ENCODE measurements at places on chromosomes 16 and 17.

DNA sequence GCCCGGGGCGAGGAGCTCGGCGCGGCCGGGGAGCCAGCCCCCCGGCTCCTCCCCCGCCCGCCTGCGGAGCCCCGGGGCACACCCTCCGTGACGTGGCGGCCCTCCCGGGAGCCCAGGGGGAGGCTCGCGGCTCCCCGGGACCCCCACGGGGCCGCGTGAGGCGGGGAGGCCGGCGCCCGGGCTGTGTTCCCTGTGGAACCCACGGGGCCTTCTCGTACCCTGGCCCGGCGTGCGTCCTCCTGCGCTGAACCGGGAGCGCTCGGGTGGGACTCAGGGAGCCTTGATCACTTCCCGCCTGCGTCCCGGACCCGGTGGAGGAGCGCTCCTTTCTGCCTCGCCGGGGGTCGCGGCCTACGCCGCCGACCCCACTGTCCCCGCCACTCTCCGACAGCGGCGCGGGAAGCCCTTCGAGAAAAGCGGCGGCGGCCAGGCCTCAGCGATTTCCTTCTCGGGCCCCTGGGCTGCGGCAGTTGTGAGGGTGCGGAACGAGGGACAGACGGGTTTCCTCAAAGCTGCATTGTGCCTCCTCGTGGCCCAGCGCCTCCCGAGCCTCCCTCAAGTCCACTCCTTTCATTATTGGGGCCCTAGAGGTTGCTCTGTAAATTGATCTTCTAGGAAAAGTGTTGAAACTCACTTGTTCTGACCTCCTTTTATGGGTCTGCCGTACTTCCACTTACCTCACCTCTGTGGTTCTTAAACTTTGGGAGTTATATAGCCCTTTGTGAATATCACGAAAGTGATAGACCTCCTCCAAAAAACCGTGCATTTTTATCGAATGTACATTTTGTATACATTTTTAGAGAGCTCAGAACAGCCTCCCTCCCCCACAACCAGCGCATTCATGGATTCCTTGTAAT is 597 bp downstream of the LIG3 start:
- peak; percentile 65 for DNase-seq

GRCh38 chr17:42122371-42123303 is at the start of gene HSPB9:
Gene HSPB9, plus strand, starts transcription at chr17:42122804. Its CDS starts 47 bp downstream, at chr17:42122851.
- no peak for DNase-seq

DNA sequence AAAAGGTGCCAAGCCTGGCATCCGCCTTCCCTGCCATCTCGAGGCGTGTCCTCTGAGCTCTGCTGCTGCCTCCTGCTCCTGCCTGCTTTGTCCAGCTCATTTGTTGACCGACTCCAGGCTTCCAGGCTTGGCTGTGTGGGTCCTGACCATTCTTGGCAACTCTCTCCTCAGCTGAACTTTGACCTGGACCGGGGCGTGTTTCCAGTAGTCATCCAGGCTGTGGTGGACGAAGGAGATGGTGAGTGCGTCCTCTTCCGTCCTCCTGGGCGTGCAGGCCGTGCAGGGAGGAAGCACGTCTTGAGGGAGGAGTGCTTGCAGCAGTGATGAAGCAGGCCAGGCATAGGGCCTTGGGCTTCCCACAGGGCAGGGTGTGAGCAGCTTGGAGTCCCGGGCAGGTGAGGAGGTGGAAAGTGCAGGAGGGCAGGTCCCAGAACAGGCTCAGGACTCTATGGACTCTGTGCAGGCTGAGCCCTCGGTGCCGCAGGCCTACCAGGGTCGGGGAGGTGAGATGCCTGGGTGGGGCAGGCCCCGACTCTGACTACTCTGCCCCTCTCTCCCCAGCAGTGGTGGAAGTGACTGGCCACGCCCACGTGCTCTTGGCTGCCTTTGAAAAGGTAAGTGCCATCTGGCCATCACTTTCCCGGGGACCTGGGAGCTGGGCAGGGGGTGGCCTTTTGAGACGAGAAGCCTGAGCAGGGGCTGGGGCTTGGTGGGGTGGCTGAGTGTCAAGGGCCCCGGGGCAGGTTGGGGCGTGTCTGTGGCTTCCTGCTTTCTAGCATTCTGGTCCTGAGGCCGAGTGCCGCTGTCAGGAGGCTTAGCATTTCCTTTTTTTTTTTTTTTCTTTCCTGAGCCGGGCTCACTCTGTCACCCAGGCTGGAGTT is 28.6 kb upstream of the NUDT16L1 start:
- peak; percentile 47 for DNase-seq

DNA sequence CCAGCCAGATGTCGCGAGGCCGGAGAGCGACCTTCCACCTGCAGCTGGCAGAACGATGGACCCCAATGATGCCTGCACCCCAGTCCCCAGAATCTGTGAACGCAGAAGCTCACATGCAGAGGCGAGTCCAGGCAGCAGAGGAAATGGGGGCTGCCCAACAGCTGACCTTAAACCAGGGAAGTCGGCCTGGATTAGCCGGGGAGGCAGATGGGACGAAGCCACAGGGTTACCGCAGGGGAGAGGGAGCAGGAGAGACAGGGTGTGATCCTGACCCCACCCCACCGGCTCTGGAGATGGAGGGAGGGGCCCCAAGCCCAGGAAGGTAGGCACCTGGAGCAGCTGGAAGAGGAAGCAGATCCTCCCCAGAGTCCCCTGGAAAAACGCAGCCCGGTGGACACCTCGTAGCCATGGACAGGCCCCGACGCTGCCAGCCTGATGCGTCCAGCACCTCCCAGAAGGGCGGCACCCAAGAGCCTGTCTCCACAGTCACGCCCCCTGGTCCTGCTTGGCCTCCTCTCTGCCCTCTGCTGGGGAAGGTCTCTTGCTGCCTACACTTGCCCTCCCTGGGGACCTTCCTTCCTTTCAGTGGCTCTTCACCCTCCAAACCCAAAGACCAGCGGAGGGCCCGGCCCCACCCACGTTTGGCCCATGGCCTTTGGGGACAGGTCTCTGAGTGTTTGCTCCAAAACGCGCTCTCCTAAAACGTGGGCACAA is 37.3 kb downstream of the PIEZO1 start:
- DNase-seq, result no peak

GRCh38 chr17:17824783-17825614 is 11.8 kb downstream of the SREBF1 start:
- no peak for DNase-seq

- DNase-seq, result no peak
These were observed 16.0 kb downstream of the MPRIP start for GRCh38 chr17:17058304-17058703.

DNA sequence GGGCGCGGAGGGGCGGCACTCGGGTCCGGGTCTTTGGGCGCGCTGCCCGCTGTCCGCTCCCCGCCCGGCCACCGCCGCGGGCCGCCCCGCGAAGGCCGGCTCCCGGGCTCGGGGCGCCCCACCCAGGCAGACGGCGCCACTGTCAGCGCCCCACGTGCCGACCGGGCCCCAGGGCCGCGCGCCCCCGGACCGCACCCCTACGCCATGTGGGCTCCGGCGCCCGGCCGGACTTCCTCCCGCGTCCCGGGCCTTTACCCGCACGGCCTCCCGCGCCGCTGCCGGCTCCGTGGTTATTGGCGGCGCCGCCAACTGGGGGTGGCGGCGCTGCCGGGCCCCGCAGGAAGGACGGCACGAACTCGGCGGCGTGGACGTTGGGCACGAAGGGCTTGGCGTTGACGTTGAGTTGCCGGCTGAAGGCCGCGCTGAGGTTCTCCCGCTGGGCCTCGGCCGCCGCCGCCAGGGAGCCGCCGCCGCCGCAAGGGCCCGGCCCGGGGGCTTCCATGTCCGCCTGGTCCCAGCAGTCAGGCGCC is 577 bp downstream of the GSPT1 start:
- peak; percentile 31 for DNase-seq

GRCh38 chr16:68993456-68993855 is 112.0 kb upstream of the HAS3 start:
- no peak for DNase-seq

DNA sequence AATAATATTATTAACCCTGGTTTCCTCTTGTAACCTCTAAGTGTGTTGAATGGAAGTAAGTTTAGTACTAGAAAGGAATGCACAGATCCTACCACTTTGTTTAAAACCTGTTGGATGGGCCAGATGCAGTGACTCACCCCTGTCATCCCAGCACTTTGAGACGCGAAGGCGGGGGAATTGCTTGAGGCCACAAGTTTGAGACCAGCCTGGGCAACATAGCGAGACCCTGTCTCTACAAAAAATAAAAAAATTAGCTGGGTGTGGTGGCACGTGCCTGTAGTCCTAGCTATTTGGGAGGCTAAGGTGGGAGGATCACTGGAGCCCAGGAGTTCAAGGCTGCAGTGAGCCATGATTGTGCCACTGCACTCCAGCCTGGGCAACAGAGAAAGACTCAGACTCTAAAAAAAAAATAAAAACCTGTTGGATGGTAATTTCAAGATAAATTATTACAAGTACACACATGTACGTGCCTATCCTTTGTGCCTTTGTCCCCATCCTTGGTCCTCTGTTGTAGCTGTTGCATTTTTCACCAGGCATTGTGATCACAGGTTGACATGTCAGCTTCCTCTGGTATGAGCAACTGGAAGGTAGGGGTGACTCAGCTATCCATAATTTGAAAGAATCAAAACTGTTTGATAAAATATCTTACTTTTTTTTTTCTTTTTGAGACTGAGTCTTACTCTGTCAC is 30.7 kb upstream of the METTL9 start:
- no peak for DNase-seq
